ENCODE measurements at places on chromosomes 3 and 15. TPM values are rescaled to one million over a fixed set of nuclear protein-coding genes. Genes with fewer than 3 reads are reported as not detected.

GRCh38 chr15:67212684-67213367, 41.6 kb downstream of the AAGAB start:
- no peak for DNase-seq

DNA sequence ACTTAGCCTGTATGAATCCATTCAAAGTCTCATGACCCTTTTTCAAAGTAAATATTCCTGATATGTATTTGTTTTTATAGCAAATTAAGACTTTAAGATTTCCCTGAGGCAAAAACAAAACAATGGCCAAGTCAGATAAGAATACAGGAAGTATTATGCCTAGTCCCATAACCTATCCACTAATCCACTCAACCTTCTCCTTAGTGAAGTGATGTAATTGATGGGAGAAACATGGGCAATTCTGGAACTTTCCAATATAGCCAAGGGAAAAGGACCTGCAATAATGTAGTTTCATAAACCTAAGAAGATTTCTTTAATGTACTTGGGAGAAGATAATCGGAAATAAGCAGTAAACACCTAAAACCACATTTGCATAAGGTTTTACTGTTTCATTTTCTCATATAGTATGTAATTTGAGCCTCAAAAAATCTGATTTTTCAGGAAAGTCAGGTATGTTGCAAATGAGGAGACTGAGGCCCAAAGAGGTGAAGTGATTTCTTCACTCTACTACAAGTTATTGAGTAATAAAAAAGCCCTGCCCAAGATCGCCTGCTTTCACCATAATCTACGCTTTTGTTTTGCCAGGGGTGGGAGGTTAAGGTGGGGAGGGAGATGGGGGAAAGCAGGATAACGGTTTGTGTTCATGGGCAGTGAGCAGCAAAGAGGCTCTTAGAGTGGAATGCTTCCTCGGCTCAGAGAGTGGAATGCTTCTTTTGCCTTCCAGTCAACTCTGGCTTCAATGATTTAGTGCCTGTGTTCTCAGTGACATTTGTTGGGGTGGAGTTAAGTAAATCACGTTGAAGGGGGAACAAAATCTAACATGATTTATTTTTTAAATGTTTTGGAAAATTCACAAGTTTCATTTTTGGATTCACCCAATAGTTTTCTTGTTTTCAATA, 95.0 kb upstream of the FNDC3B start:
- DNase-seq: no peak

DNA sequence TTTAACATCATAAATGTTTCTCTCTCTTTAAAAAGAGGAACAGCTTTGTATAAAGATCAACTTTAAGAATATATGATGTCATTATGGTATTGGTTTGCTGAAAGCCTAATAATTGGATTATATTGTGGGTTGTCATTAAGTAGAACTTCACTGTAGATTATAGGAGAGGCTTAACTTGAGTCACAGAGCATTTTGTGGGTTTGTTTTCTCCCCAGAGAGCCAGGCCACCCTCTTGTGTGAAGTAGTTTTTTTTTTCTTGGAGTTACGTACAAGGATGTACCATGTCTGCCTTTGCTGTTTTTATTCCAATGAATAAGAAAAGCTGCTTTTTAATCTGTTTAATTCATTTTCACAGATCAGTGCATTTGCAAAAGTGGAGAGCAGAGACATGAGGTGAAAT, 354.8 kb upstream of the TBL1XR1 start:
- no peak for DNase-seq

GRCh38 chr3:10962481-10963036, 30.0 kb upstream of the SLC6A1 start:
- no peak for DNase-seq

DNA sequence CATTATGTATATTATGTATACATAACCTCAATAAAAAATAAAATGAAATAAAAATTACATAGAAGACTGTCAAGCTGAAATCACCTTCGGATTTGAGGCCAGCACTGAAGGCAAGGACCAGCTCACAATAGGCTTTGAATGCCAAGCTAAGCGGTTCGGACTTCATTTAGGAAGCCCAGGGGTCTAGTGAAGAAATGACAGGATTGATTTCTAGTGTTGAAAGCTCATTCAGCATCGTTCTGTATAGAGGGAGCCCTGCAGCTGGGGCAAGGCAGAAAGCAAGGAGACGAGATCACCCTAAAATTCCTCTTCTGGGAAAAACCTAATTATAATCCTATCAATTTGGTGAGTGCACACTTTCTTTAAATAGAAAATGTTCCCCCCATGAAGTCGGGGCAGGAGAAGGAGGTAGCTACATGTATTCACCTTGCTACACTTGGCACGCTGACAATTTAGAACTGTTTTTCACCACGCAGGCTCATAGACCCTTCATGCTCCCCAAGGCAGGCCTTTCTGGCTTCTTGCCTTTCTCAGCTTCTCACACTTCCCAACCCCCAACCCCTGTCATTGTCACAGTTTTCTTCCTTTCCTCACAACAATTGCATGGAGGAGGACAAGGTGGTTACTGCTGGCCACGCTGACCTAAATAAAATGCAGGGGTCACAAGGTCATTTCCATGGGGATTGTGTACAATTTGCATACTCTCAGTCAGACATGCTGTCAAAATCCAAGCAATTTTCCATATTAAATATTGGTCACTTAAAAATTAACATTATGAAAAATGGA, 44.4 kb upstream of the SSR3 start:
- no peak for DNase-seq

DNA sequence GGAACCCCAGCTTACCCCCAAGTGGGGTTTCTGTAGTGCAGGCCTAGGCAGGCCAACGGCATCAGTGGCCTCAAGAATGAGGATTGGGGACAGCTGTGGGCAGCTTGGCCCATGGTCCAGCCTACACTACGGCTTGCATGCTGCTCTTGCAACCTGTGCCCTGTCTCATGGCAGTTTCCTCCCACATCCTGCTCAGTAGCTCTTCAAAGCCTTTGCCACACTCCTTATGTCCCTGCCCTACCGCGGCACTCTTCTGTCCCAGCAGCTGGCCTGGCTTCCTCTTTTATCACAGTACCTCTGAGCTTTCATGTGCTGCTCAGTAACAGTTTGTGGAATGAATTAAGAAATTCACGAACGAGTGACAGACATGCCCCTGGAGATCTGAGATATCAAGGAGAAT, 431.0 kb downstream of the EPHB1 start:
- DNase-seq: no peak

- DNase-seq: peak; percentile 24
Measured at GRCh38 chr3:11385326-11385725, 113.1 kb downstream of the ATG7 start.

DNA sequence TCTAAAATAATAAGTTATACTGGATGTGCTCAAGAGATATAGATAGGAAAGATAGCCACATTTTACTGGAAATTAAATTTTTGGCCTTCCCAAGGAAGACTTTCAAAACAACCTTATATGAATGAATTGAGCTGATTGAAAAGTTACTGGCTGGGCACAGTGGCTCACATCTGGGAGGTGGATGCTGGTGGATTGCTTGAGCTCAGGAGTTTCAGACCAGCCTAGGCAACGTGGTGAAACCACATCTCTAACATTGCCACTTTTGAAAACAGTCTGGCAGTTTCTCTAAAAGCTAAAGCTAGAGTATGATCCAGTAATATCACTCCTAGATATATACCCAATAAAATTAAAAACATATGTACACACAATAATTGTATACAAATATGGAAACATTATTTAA, 231.4 kb upstream of the POU1F1 start:
- no peak for DNase-seq

Gene CCDC33
- total RNA-seq: not detected

Gene HOMER2
- total RNA-seq: 0.56 TPM

Gene FEM1B
- total RNA-seq: 51.4 TPM

Measured in IMR-90 (cell line).